ENCODE measurements at places on chromosomes 13 and 19.

- DNase-seq: no peak
Observed at GRCh38 chr13:76289558-76289957, 596.6 kb downstream of the KCTD12 start.

DNA sequence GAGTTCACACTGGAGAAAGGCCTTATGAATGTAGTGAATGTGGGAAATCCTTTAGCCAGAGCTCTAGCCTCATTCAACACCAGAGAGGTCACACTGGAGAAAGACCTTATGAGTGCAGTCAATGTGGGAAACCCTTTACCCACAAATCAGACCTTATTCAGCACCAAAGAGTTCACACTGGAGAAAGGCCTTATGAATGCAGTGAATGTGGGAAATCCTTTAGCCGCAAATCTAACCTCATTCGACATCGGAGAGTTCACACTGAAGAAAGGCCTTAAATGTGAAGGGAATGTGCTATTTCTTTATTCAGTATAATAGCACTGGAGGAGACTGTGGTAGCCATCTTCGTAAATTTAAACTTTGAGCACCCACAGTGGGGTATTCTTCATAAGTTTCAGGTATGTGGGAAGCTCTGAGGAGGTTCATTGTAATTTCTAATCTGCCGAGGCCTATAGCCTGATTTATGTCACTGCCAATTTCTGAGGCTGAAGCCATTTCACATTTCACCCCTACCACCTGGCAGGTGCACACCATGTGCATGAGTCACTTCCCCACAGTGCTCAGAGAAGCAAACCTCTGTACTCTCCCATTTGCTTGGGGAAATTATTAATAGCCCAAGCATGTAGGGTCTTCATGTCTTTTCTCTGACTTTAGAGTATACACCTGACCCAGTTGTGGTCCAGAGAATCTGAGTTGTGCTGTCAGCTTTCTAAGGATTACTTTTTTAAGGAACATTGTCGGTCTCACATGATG lies 6.4 kb downstream of the ZNF551 start:
- DNase-seq: no peak

DNA sequence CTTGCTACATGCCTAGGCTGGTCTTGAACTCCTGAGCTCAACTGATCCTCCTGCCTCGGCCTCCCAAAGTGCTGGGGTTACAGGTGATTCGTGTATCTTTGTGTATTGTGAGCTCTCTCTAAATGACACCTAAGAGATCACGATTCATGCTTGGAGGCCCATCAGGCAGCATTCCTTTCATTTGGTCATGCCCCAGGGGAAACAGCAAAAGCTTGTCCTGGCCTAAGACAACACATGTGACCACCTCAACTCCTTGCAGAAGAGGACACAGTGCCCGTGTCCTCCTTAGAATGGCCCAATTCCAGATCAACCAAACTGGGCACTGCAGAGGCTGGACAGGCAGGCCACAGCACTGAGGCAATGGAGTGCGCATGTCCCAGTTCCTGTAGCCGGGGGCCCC lies 32.5 kb downstream of the ZC3H4 start:
- no peak for DNase-seq

DNA sequence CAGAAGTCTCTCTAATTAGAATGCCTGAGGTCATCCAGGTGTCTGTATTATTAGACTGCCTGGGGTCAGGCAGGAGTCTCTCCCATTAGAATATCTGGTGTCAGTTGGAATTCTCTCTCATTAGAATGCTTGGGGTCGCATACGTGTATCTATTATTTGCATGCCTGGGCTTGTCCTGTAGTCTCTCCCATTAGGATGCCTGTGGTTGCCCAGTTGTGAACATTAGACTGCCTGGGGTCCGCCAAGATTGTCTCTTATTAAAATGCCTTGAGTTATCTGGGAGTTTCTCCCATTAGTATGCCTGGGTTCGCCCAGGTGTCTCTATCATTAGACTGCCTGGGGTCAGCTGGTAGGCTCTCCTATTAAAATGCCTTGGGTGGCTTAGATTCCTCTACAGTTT lies 1494.7 kb downstream of the UQCRFS1 start:
- DNase-seq: no peak

DNA sequence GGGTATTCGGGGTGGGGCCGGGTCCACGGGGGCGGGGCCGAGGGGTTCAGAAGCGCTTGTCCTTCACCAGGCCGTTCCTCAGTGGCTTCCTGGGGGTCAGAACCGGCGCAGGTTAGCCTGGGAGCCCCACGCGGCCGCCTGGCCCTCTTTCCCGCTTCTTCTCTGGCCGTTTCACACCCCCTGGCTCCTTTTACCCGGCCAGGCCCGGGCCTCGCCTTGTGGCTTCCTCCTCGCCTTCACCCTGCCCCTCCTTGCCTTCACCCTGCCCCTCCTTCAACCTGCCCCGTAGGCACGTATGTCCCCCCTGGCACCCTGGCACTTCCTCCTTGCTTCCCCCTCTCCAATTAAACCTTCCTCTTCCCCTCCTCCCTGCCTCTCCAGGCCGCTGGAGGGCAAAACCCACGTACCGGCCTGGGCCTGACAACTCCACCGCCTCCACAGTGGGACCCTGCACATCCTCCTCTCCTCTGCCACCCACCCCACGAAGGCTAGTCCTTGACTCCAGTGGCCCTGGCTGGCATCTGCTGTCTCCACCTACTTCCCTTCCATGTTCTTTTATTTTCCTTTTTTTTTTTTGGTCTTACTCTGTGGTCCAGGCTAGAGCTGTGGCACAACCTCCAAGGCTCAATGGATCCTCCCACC lies 25.3 kb downstream of the CERS1 start:
- DNase-seq: no peak

DNA sequence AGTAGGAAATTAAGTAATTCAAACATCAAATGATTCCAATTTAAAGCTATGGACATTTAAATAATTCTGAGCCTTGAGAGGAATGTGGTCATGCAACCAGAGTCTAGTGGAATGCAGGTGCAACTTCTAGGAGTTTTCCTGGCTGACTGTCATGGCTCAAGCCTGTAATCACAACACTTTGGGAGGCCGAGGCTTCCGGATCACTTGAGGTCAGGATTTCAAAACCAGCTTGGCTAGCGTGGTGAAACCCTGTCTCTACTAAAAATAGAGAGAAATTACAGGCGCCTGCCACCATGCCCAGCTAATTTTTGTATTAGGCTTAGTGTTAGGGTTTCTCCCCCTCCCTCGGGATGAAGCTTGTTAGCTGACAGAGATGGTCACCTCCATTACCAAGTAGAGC lies 6.4 kb downstream of the ZNF808 start:
- peak; percentile 39 for DNase-seq

- no peak for DNase-seq
Observed at GRCh38 chr13:98652721-98653462, 76.0 kb upstream of the STK24 start.

- no peak for DNase-seq
Observed at GRCh38 chr19:8210421-8211101, 1.4 kb downstream of the CERS4 start.

GRCh38 chr13:79846386-79846785 lies 365.4 kb downstream of the NDFIP2 start:
- DNase-seq: no peak

- no peak for DNase-seq
Observed at GRCh38 chr13:76446191-76446590, 440.0 kb downstream of the KCTD12 start.

- peak; percentile 59 for DNase-seq
Observed at GRCh38 chr13:77928909-77929308, 10.3 kb upstream of the EDNRB start.

DNA sequence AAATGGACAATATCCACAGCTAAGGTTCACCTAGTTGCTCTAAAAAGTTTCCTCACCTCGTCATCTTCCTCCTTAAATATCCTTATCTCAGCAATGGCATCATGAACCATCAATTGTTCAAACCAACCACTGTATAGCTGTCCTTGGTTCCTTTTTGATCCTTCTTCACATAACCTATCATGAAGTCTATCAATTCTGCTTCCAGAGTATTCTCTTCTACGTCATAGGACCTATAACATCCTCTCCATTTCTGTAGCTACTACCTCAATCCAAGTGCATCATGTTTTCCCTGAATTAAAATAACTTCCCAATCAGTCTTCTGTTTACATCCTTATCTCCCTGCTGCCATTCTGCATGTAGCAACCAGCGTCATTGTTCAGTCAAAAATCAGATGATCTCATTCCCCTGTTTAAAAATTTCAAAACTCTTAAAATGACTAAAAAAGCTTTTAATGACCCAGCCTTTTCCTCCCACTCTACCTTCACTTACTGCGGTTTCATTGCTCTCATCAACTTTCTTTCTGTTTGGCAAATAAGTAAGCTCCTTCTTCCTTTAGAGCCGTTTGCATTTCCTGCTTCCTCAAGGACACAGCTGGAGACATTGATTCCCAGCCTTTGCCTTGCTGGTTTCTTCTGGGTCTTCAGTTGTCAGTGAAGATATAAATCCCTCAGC lies 223.9 kb upstream of the MIR17HG start:
- DNase-seq: peak; percentile 44

DNA sequence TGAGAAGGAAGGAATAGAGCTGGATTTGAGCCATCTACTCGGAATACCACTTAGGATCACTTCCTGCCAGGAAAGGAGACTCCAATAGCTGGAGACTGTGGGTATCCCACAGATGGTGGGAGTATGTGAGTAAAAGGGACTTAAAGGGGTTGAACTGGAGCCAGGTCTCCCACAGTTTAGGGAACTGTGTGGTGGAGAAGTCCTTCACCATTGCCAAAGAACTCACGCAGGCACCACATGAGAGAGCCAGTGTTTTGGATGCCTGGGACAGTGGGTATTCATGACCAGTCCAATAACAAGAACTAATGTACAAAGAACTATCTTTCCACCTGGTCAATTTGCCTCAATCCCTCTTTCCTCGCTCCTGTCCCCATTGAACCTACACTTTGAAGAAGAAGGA lies 24.4 kb upstream of the MYCBP2 start:
- DNase-seq: peak; percentile 61

DNA sequence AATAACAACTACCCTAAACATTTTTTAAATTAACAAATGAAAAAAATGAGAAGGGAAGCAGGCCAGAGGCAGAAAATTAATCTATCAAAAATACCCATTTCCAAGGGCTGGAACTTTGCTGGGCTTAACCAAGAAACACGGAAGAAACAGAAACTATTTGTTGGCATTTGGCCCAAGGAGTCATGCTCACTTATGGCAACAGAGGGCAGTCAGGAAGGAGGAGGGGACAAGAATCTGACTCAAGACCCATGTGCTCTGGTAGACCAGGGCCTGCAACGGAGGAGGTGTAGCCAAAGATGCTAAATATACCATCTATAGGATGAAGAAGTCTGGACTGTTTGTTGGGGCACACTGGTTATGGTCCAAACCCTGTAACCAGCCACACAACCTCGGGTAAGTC lies 496.7 kb downstream of the COG6 start:
- DNase-seq: peak; percentile 72

GRCh38 chr13:61833228-61833627 lies 417.6 kb upstream of the PCDH20 start:
- no peak for DNase-seq

- DNase-seq: no peak
Observed at GRCh38 chr19:2413629-2414028, 13.8 kb downstream of the TIMM13 start.

DNA sequence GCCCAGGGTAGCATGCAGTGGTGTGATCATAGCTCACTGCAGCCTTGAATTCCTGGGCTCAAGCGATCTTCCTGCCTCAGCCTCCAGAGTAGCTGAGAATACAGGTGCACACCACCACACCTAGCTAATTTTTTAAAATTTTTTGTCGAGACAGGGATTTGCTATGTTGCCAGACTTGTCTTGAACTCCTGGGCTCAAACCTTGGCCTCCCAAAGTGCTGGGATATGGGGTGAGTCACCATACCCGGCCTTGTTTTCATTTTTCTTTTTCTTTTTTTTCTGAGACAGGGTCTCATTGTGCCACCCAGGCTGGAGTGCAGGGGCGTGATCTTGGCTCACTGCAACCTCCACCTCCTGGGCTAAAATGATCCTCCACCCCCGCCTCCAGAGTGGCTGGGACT lies 38.7 kb downstream of the KEAP1 start:
- DNase-seq: no peak

DNA sequence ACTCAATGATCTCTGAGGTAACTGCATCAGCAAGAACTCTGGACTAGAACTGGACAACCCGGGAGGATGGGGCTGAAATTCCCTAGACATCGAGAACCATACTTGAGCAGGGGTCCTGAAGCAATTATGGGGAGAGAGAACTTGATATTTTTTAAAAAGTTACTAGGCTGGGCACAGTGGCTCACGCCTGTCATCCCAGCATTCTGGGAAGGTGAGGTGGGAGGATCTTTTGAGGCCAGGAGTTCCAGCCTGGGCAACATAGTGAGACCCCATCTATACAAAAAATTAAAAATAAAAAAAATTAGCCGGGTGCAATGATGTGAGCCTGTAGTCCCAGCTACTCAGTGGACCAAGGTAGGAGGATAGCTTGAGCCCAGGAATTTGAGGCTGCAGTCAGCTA lies 2.3 kb upstream of the DNAJB1 start:
- no peak for DNase-seq

- DNase-seq: no peak
Observed at GRCh38 chr13:89930861-89931260, 1416.6 kb upstream of the MIR17HG start.

- DNase-seq: no peak
Observed at GRCh38 chr19:38834590-38834989, 3.0 kb upstream of the ECH1 start.

DNA sequence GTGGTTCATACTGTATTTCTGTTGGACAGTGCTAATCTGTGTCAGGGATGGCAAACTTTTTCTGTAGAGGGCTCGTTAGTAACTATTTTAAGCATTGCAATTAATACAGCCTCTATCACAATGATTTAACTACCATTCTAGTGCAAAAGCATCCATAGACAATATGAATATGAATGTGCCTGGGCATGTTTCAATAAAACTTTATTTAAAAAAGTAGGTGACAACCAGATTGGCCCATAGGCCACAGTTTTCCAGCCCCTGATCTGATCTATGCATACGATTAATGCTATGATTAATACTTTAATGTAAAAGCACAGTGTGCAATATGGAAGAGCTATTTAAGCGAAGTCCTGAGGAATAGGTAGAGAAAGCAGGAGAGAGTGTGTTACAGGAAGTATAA lies 29.6 kb downstream of the ADGRE1 start:
- no peak for DNase-seq

- no peak for DNase-seq
Observed at GRCh38 chr13:26721251-26722121, 39.1 kb downstream of the GPR12 start.

DNA sequence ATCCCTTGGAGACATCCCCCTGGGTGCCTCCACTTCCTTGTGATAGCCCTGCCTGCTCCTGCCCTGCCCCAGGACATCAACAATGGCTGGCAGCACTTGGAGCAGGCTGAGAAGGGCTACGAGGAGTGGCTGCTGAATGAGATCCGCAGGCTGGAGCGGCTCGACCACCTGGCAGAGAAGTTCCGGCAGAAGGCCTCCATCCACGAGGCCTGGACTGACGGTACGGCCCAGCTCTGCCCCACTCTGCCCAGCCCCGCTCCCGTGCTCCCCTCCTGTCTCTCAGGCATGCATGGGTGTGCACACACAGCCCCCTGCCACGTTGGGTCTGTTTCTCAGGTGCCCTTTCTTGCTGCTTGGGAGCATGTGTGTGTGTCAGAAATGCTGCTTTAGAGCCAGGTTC lies 26.4 kb downstream of the CAPN12 start:
- DNase-seq: no peak
